ENCODE measurements at places on chromosomes 1 and 21. TPM values are rescaled to one million over a fixed set of nuclear protein-coding genes. Genes with fewer than 3 reads are reported as not detected.

DNA sequence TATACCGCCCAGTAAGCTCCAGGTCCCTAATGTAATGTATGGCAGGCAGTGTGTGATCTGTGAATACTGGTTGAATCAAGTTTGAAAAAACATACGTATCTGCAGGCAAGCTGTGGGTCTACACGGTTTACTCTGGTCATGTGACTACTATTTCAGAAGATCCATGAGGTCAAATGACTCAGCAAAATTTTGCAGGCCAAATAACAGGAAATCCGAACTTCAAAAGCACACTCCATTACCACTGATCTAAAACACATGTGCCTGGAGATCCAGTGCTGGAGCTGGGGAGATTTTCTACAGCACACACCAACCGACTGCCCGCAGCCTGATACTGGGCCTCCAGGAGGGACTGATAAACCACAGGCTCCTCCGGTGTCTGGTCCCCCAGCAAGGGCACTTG is 64.5 kb upstream of the SLC44A3 start:
- DNase-seq, result no peak
- H3K36me3 ChIP-seq, result no peaks in the 10 kb centered on the region
- no peak overlapping the region for H3K4me3 ChIP-seq
- H3K27ac ChIP-seq, result no peak overlapping the region
- peaks cover 25% of the 10 kb centered on the region for H3K27me3 ChIP-seq

GRCh38 chr1:185406006-185406690 is 89.1 kb upstream of the IVNS1ABP start:
- H3K4me1 ChIP-seq, result peaks cover 62% of the 10 kb centered on the region
- H3K4me3 ChIP-seq, result peak overlapping the region; percentile 15
- H3K27ac ChIP-seq, result peak overlapping the region; percentile 84
- H3K27me3 ChIP-seq, result no peaks in the 10 kb centered on the region

DNA sequence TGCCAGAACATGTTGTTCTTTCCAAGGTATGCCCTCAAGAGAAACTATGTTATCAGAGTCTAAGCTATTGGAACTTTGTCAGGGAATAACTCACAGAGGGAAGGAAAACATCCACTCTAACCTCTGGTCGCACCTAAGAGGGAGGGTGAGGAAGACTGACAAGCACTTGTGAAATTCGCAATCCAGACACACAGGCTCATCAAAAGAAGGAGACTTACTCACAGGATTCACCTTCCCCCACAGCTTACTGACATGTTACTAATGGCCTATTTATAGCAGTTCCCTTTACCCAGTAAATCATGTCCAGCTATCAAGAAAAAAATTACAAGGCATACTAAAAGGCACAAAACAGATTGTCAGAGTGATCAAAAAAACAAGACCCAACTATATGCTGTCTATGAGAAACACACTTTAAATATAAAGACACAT is 36.9 kb downstream of the WDR64 start:
- peaks cover 21% of the 10 kb centered on the region for H3K27me3 ChIP-seq
- no peaks in the 10 kb centered on the region for H3K4me1 ChIP-seq
- H3K4me3 ChIP-seq, result no peak overlapping the region
- no peak overlapping the region for H3K27ac ChIP-seq

- no peaks in the 10 kb centered on the region for H3K27me3 ChIP-seq
- H3K27ac ChIP-seq, result no peak overlapping the region
- DNase-seq, result no peak
- H3K36me3 ChIP-seq, result peaks cover 74% of the 10 kb centered on the region
- H3K4me3 ChIP-seq, result no peak overlapping the region
- peaks cover 7% of the 10 kb centered on the region for H3K4me1 ChIP-seq
Observed at GRCh38 chr21:41242238-41242829, 74.3 kb upstream of the FAM3B start.

GRCh38 chr1:24865168-24865567 is 64.9 kb downstream of the RUNX3 start:
- peaks cover 7% of the 10 kb centered on the region for H3K4me1 ChIP-seq
- DNase-seq, result no peak
- H3K27ac ChIP-seq, result no peak overlapping the region
- H3K27me3 ChIP-seq, result peaks cover 31% of the 10 kb centered on the region
- no peak overlapping the region for H3K4me3 ChIP-seq

DNA sequence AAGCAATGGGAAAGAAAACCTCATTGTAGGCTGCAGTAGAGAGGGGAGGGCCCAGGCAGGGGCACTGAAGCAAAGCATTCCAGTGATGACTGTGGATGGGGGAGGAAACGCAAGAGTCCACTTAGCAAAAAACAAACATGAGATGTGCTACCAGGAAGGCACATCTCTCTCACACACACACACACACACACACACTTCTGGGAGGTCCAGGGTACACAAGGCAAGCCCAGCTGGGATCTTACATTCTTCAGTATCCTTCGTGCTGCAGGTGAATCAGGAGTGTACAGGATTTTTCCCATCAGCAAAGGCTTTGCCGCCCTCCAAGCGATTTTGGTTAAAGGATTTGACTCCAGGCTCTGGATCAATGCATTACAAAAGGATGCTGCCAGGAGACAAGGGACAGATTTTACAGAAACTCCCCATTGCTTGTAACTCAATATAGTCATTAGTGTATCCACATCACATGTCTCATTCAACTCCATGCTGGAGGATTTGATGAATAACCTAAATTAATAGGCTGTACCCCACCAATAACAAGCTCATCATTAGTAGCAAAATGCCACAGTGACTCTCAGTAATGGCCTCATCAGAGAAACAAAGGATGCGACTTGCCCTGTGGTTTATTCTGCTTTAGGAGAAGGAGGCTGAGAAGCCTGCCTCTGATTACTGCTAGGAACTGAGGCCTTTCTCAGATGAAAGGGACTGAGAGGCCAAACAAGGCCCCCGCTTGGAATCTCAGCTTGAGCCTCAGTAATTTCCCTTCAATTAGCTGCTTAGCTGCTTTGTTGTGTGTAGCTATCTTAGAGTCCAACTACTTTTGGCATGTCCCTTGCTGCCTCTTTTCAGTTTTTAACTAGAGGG is 41.6 kb downstream of the ABCA4 start:
- no peaks in the 10 kb centered on the region for H3K4me1 ChIP-seq
- H3K27me3 ChIP-seq, result peaks cover 10% of the 10 kb centered on the region
- no peaks in the 10 kb centered on the region for H3K36me3 ChIP-seq
- H3K4me3 ChIP-seq, result no peak overlapping the region
- H3K27ac ChIP-seq, result no peak overlapping the region

GRCh38 chr1:43875331-43875730 is 58.3 kb upstream of the ARTN start:
- no peak overlapping the region for H3K27ac ChIP-seq
- DNase-seq, result no peak
- H3K27me3 ChIP-seq, result no peaks in the 10 kb centered on the region
- no peak overlapping the region for H3K4me3 ChIP-seq
- no peaks in the 10 kb centered on the region for H3K36me3 ChIP-seq
- H3K4me1 ChIP-seq, result no peaks in the 10 kb centered on the region

GRCh38 chr1:228058949-228059633 is 23.4 kb upstream of the ARF1 start:
- peak; percentile 31 for DNase-seq
- H3K4me1 ChIP-seq, result peaks cover 15% of the 10 kb centered on the region
- H3K27ac ChIP-seq, result no peak overlapping the region
- H3K27me3 ChIP-seq, result peaks cover 31% of the 10 kb centered on the region

DNA sequence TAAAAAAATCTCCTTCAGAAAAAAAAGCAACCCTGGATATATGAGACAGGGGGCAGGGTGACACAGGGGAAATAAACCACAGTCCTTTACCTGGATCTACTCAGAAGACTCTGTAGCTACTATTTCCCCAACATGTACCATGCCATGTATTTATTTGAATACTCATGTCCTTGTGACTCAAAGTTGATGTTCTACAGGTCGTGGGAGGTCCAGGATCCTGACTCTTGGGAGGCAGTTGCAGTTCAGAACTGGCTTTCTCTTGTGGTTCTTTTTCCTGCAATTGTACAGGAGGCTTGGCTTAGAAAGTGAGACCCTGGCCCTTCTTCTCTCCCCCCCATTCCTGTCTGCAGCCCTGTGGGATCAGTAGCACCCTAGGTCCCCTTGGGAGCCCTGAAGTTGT is 5.8 kb upstream of the IL24 start:
- no peaks in the 10 kb centered on the region for H3K36me3 ChIP-seq
- no peaks in the 10 kb centered on the region for H3K27me3 ChIP-seq
- H3K27ac ChIP-seq, result no peak overlapping the region

- H3K4me3 ChIP-seq, result no peak within 1 kb of the TSS
- DNase-seq, result no peak
- H3K27ac ChIP-seq, result no peak within 1 kb of the TSS
- H3K36me3 ChIP-seq, result no peaks in the 10 kb centered on the region
- no peaks in the 10 kb centered on the region for H3K4me1 ChIP-seq
- H3K27me3 ChIP-seq, result no peaks in the 10 kb centered on the region
Observed at GRCh38 chr1:40247655-40248054, at the start of gene TMCO2. Gene TMCO2 (plus strand): TSS chr1:40247937. CDS start chr1:40247994, 57 bp downstream.

GRCh38 chr1:8551613-8552489 is 233.9 kb downstream of the SLC45A1 start:
- H3K27me3 ChIP-seq, result no peaks in the 10 kb centered on the region
- H3K4me1 ChIP-seq, result peaks cover 2% of the 10 kb centered on the region
- no peak overlapping the region for H3K4me3 ChIP-seq
- no peak overlapping the region for H3K27ac ChIP-seq
- no peak for DNase-seq

DNA sequence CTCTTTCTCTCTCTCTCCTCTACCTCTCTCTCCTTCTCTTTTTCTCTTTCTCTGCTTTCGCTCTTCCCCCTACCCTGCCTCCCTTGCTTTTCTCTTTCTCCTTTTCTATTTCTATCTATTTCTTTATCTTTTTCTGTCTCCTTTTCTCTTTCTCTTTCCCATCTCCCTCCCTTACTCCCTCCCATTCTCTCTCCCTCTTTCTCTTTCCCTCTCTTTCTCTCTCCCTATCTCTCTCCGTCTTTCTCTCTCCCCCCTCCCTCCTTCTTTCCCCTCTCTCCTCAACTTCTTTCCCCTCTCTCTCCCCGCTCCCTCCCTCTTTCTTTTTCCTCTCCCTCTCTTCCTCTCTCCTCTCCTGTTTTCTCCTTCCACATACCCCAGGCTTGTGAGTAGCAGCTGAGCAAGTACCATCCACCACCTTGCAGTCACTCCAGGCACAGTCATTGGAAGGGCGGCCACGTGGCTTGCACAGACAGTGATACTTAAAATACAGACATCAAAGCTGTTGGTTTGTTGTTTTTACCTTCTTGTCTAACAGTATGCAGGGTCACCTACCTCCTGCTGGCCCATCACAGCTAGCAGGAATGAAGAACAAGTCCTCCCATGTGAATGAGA is 209.1 kb upstream of the COA6 start:
- H3K4me3 ChIP-seq, result no peak overlapping the region
- no peaks in the 10 kb centered on the region for H3K36me3 ChIP-seq
- DNase-seq, result no peak
- H3K4me1 ChIP-seq, result no peaks in the 10 kb centered on the region
- H3K27me3 ChIP-seq, result peaks cover 1% of the 10 kb centered on the region
- no peak overlapping the region for H3K27ac ChIP-seq

DNA sequence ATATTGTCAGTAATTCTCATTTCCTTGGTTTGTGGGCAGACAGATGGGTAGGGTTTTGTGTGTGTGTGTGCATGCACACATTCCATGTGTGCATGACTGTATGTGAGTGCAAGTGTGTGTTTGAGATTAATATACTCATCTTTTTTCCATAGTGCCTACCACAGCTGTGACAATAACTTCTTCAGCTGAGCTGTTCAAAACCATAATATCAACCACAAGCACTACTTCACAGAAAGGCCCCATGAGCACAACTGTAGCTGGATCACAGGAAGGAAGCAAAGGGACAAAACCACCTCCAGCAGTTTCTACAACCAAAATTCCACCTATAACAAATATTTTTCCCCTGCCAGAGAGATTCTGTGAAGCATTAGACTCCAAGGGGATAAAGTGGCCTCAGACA is 149.3 kb downstream of the ADGRL2 start:
- H3K4me3 ChIP-seq, result no peak overlapping the region
- H3K4me1 ChIP-seq, result no peaks in the 10 kb centered on the region
- no peak overlapping the region for H3K27ac ChIP-seq
- DNase-seq, result no peak
- no peaks in the 10 kb centered on the region for H3K27me3 ChIP-seq

The ADAMTS1 gene
- not detected for total RNA-seq

The ASAP3 gene
- total RNA-seq, result 3.1 TPM

The RASSF5 gene
- total RNA-seq, result 114 TPM

The HFM1 gene
- 0.29 TPM for total RNA-seq

The TESK2 gene
- total RNA-seq, result 11.7 TPM

The FAM163A gene
- total RNA-seq, result not detected

The OPTC gene
- not detected for total RNA-seq
